ENCODE measurements at places on chromosomes 11 and 22.

DNA sequence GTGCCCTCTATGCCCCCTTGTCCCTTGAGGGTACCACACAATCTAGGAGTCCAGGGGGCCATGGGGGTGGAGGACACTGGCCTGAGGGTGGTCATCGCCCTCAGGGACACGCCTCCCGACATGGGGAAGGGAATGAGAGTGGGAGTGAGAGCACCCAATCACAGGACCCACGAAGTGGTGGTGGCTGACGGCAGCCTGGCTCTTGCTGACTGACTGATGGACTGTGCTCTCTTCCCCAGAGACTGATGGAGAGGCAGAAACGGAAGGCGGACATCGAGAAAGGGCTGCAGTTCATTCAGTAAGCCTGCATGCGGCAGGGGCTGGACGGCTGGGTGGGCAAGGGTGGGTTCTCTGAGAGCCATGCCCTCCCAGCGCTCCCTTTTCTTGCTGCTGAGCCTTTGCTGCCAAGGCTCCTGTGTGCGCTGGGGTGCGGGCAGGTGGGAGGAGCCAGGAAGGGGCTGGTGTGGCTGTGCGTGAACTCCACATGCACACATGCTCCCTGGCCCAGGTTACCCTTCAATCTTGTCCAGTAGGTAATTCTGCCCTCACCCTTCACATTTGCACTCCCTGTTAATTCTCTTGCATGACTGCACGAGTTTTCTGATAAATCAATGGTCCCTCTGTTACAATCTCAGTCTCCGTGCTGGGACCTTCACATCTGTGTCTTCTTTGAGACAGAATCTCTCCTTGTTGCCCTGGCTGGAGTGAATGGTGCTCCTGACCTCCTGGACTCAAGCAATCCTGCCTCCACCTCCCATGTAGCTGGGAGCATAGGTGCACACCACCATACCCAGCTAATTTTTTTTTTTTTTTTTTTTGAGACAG lies 19.3 kb downstream of the ZC3H7B start:
- no peak for DNase-seq

- DNase-seq, result no peak
Observed at GRCh38 chr11:65917077-65917433, 1.8 kb downstream of the C11orf68 start.

GRCh38 chr11:13993096-13993765 lies 30.7 kb downstream of the SPON1 start:
- DNase-seq, result no peak

GRCh38 chr11:70243912-70244652 lies 26.4 kb upstream of the PPFIA1 start:
- DNase-seq, result no peak

GRCh38 chr22:49404576-49405241 lies 423.0 kb downstream of the BRD1 start:
- no peak for DNase-seq

DNA sequence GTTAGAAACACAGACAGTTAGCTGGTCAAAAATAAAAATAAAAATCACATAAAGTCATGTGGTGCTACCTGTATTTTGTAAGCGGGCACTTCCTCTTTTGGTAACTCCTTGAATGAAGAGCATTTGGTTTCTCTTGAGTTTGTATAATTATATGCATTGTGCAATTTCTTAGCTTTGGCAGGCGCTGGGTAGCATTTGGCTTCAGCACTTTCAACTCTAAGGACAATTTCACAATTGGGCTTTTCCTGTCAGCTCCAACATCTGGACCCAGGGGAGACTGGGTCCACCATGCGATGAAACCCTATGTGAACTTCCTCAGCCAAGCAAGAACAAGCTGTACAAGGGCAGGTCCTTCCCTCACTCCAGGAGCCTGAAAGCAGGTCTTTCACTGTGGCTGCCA lies 169.1 kb downstream of the RRAS2 start:
- no peak for DNase-seq

GRCh38 chr22:22423681-22424080 lies 84.9 kb downstream of the ZNF280B start:
- DNase-seq, result no peak

DNA sequence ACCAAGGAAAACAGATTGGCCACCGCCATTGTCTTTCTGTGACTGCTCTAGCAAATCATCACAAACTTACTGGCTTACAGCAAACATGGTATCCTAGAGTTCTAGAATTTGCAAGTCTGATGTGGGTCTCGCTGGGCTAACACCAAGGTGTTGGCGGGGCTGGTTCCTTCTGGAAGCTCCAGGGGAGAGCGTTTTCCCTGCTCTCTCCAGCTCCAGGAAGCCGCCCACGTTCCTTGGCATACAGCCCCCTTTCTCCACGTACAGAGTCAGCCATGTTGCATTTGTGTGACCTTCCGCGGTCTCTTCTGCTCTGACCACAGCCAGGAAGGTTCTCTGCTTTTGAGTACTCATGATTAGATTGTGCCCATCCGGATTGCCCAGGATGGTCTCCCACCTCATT lies 27.5 kb downstream of the TBC1D22A start:
- no peak for DNase-seq

DNA sequence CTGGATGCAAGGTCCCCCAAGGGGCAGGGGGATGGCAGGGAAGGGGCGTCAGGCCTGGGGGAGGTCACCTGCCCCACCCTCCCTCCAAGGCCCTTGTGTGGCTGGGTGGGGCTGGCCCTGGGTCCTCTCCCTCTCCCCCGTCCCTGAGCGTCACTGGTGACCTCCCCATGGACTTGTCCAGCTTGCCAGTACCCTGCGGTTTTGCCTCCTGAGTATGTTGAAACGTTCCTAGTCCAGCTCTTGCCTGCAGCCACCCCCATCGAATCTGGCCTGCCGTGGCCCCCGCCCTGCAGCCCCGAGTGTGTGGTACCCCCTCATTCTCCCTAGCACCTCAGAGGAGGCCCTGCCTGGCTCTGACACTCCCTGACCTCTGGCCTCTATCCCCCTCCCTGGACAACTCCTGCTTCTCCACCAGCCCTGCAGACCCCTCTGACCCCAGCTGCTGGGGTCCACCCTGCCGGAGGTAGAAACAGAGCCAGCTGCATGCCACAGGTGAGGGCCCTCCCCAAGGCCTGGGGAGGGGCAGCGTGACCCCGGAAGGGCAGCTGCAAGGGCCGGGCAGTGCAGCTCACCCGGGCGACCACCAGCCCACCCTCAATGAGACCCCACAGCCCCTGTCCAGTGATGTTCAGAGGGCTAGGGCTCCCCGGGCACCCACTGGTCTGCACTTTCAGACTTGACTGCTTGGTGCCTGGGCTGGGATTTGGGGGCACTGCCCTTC lies 4.1 kb upstream of the MUC6 start:
- DNase-seq, result no peak

GRCh38 chr11:96246718-96247552 lies 96.1 kb downstream of the MAML2 start:
- no peak for DNase-seq

- no peak for DNase-seq
Observed at GRCh38 chr11:113549611-113550578, 74.7 kb upstream of the DRD2 start.

DNA sequence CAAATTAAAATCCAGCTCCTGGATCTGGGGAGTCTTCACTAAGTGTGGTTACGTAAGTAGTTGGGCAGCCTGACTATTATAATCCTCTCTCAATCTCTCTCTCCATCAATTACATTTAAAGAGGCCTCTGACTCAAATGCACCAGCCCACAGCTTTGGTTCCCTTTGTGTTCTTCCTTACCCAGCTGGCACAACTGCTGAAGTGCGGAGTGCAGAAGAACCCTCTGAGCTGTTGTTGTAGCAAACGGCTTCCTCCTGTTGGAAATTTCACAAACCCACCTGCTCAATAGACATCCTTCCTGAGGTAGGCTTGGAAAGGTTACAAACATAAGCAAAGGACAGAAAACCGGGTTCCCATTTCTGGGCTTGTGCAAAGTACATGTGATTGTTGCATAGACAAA lies 17.0 kb upstream of the SORL1 start:
- DNase-seq, result no peak

- peak; percentile 76 for DNase-seq
Observed at GRCh38 chr11:11966826-11967668, 41.4 kb downstream of the DKK3 start.

- no peak for DNase-seq
Observed at GRCh38 chr11:57499413-57499982, 16.0 kb downstream of the SLC43A1 start.

GRCh38 chr11:20035701-20036601 lies 124.3 kb downstream of the DBX1 start:
- DNase-seq, result no peak

DNA sequence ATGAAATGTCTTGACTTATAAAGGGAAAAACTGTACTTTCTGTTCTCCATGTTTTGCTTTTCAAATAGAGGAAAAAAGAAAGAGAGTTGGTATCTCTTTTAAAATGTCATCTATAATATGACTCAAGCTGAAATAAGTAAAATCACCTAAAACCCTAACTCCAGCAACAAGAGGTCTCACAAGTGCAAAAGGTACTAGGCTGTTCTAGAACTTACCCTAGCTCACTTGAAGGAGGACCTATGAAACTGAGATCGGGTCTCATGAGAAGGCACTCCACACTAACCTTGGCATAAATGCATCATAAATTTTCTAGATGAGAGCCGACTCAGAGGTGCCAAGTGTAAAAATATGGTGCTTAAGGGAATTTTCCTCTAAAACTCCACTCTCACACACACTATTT lies 63.8 kb downstream of the PHF21A start:
- no peak for DNase-seq

GRCh38 chr11:19915808-19916207 lies 203.2 kb downstream of the NAV2 start:
- DNase-seq, result no peak

DNA sequence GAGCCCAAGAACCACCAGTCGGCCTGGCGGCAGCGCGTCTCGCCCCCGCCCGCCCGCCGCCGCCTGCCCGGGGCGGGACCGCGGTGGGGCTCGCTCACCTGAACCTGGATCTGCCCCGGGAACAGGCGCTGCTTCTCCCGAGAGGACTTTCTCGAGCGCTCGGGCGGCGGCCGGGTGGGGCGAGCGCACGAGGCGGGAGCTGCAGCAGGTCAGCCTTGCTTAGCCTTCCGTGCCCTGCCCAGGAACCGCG lies 133 bp downstream of the MYH9 start:
- DNase-seq, result no peak

DNA sequence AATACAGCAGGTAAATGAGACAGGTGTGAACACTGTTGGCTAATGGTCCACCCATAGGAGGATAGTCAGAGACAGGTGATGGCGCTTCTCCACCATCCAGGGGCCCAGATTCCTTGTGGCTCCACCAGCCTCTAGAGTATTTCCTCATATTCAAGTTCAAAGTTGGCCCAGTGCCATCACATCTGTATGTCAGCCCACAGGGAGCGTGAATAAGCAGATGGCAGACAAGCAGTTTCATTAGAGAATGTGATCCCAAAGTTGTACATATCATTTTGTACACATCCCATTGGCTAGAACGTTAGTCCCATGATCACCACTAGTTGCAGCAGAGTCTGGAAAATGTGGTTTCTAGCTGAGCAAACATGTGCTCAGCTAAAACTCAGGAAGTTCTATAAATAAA lies 11.0 kb upstream of the CWF19L2 start:
- DNase-seq, result no peak

DNA sequence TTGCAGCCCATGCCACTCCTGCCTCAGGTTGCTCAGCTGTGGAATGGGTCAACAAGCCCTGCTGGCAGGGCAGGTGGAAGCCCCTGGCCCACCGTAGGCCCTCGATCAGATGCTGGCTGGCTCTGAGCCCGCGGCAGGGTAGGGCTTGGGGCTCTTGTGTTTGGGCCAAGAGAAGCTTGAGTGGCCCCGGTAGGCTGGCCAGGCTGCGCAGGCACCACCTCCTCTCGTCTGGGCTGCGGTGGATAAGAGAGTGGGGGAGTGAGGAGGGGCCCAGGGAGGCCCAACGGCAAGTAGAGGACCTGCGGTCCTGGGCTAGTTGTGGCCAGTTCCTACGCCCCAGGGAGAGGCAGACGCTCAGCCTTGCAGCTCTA lies 115.2 kb downstream of the CEP164 start:
- no peak for DNase-seq

DNA sequence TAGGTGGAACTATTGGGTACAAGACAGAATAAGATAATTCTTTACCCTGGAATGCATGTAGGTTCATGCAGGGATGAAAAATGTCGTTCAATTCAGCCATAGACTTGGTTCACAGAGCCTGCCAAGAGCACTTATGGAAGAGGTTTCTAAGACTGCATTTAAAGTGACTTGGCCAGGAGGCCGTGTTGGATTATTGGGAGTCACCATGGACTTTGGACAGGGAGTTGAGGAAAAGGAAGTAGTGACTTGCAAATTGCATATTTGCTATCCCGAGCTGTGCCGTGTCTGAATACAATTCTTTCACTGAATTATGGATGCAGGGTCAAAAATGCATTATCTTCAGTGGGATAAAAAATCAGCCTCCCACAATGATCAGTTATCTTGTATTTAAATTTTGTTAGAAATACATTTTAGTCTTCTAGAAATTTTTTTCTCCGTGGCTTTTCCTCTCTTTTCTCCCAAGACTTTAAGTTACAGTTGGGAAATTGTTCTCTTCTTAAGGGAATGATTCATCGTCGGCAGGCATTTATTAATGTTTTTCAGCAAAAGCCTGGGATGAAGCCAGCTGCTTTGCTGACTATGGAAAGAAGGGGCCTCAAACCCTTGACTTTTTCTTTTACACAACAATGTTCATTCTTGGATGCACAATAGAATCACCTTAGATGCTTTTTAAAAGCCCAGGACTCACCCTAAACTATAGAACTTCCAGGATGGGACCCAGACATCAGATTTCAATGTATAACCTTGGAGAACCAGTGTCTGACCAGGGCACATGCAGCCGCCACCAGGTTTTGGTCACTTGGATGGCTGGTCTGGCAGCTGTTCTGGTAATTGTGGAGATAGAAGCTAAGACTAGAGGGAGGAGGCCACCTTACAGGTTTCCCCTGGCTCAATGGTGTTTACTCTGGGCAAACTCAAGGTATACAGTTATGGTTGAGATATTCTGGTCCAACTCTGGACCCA lies 70.8 kb downstream of the FAT3 start:
- DNase-seq, result no peak

- no peak for DNase-seq
Observed at GRCh38 chr11:69321877-69322361, 28.0 kb downstream of the MYEOV start.

DNA sequence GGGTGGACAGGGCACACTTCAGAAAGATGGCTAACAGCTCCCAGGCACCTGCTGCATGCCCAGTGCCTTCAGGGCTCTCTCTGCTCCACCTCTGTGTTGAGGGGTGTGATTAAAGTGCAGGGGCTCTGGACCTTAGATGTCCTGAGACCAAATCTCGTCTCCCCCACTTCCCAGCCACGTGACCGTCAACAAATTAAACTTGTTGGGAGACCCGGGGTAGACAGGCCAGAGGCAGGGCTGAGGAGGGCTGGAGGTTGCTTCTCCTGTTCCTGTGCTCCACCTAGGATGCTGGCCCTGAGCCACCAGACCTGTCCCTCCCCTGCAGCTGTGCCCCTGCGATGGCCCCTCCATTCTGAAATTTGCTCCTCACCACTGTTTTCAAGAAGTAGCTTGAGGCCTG lies 17.0 kb downstream of the NPTXR start:
- DNase-seq, result no peak

- no peak for DNase-seq
Observed at GRCh38 chr11:927871-928270, 2.2 kb downstream of the AP2A2 start.

- DNase-seq, result no peak
Observed at GRCh38 chr11:127620671-127621070, 620.1 kb upstream of the KIRREL3 start.

- DNase-seq, result no peak
Observed at GRCh38 chr22:36585841-36586240, 56.9 kb upstream of the EIF3D start.
